Nephron progenitor cell (in vitro differentiated cells): ENCODE measurements at places on chromosomes 6 and 20.
A peak's percentile ranks its signal among the peaks of the same experiment; 100 is the strongest.

DNA sequence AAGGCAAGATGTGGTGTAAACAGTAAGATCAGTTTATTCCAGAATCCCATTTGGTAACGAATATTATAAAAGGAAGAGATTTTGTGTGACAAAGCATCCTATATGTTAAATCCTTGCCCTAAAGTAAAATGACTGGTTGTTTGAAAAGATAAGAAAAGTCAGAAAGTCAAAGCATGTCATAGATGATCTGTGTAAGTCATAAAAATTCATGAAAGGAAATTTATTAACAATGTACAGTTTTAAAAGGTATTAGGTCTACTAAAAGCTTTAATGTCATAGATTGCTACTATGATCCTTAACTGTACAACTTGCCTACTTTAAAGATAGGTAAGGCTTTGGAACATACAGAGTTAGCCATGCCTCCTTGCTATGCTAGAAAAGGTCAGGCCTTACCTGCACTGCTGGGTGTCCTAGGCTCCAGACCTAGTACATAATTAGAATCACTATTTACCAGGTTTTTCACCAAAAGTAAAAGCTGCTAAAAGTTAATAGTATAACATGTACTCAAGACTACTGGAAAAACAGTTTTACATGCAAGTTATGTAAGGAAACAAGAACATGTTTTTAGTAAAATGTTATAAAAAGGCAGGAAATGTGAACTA, 1090.1 kb upstream of the ADGRB3 start:
- no peak for DNase-seq

- no peak for DNase-seq
Measured at GRCh38 chr6:143867236-143867635, 3.0 kb downstream of the ZC2HC1B start.

- DNase-seq, result peak; percentile 5
Measured at GRCh38 chr6:53192682-53193188, 44.1 kb upstream of the GCM1 start.

DNA sequence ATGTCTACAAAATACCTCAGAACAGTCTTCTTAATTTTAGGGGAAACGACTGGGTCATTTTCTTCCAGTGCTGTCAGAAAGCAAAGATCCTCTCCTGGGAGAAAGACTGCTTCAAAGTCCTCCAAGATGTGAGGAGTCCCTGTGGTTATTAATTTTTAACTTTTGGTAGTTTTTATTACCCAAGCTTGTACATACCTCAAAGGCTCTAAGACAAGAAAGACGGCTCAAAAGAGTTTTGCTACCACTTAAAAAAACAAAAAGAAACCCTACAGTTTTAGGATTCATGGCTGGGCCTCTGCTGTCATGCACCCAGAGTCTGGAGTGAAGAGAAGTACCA, 56.1 kb upstream of the APCDD1L start:
- DNase-seq, result no peak
